ENCODE measurements at places on chromosomes 7 and 10.

DNA sequence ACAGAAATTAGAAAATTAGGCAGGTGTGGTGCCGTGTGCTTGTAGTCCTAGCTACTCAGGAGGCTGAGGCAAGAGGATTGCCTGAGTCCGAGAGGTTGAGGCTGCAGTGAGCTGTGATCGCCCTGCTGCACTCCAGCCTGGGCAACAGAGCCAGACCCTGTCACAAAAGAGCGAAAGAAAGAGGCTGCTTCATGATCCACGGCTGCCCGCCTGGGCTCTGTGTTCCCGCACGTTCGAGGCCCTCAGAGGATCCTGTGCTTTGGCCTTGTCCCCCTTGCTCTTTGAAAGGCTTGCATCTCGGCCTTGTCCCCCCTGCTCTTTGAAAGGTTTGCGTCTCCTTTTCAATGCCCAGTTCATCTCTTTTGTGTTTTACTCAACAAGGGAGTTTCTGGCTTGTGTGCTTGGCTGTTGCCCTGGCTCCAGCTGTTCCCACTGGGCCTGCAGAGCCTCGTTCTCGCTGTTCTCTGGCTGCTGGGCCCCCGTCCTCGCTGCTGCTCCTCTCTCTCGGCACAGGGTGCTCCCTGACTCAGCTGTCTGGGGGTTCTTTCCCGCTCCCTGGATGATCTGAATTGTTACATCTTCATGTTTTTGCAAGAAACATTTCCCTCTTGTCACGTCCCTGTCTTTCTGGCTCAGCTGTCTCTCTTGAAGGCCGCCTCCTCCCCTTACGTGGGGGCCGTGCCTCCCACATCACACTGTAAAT, 45.1 kb upstream of the INPP5A start:
- DNase-seq: no peak

- DNase-seq: peak; percentile 5
These were observed 84.7 kb downstream of the ARHGAP22 start for GRCh38 chr10:48520184-48520506.

- DNase-seq: no peak
These were observed 966.4 kb downstream of the GRM8 start for GRCh38 chr7:126286317-126286716.

DNA sequence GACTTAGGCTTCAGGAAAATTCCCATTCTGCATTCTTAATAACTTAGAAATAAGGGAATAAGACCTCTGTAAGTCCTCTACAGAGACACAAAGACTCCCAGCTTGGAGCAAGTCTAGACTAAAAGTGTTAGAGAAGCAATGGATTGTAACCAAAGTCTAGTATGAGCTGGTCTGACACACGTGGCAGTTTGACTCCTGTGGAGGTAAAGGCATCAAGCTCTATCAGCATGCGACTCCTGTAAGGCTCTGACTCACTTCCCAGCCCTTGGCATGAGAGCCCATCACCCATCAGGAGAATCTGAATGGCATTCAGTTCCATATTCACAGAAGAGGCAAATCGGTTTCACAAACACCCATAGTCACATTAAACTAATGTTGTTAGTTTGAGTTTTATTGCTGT, 4.4 kb upstream of the VSTM4 start:
- no peak for DNase-seq

DNA sequence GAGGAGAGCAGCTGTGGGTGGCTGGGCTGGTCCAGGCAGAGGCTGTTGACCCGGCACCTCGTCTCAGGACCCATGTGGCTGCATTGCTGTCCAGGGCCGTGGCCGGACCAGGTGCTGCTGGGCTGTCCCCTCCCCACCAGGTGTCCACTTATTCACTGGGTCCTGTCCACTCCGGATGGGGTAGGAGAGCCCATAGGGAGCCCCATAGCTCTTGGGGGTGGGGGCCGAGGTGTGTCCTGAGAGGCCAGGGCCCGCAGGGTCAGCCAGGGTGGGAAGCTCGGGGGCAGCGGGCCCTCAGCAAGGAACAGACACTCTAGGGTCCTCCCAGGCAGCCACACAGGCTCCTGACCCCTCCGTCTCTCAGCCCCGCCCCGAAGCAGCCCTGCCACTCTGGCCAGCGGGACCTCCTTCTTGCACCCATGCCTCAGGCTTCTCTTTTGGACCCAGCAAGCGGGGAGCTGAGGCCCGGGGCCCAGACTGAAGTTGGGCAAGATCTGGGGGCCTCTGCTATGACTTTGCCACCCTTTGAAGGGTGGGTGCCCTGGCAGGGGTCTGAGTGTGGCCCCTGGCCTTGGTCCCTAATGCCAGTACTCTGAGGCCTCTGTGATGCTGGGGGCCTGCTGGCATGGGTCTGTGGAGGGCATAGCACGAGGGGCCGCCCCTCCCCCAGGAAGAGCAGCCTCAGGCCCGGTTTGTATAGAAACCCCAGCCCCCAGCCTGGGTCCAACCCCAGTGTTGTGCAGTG, 86.4 kb downstream of the NKX6-2 start:
- no peak for DNase-seq

DNA sequence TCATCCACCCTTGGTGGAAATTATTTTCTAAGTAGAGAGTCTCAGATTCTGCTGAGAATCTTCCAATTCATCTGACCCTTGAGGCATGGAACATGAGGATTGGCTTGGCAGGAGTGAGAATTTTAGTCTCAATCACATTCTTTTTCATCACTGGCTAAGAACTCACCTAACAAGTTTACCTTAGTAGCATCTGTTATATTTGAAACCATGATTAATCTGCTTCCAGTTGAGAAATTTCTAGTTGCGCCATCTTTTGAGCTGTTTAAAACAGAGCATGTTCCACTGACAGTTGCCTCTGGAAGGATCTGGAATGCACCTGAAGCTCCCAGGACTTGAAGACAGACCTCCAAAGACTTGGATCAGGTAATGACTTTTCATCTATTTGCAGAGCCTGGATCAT, at the start of gene LIPK:
LIPK (plus strand) TSS at position 292 of the 400 bp plus-strand sequence. CDS start 18,295 bp downstream, outside the sequence.
- DNase-seq: no peak

GRCh38 chr7:116687801-116688201, 15.8 kb downstream of the MET start:
- no peak for DNase-seq

GRCh38 chr7:134729895-134730294, 49.5 kb upstream of the CALD1 start:
- DNase-seq: no peak

GRCh38 chr7:142626420-142627035, 122.7 kb upstream of the PRSS1 start:
- no peak for DNase-seq

GRCh38 chr10:131676800-131677421, 223.9 kb upstream of the PPP2R2D start:
- DNase-seq: no peak

- no peak for DNase-seq
These were observed 97.4 kb upstream of the BMPER start for GRCh38 chr7:33807779-33808482.

GRCh38 chr7:29017713-29018112, 59.6 kb upstream of the TRIL start:
- DNase-seq: no peak

GRCh38 chr10:13515467-13515866, 13.3 kb downstream of the BEND7 start:
- DNase-seq: no peak

GRCh38 chr10:105292236-105292635, 651.1 kb downstream of the SORCS3 start:
- no peak for DNase-seq

DNA sequence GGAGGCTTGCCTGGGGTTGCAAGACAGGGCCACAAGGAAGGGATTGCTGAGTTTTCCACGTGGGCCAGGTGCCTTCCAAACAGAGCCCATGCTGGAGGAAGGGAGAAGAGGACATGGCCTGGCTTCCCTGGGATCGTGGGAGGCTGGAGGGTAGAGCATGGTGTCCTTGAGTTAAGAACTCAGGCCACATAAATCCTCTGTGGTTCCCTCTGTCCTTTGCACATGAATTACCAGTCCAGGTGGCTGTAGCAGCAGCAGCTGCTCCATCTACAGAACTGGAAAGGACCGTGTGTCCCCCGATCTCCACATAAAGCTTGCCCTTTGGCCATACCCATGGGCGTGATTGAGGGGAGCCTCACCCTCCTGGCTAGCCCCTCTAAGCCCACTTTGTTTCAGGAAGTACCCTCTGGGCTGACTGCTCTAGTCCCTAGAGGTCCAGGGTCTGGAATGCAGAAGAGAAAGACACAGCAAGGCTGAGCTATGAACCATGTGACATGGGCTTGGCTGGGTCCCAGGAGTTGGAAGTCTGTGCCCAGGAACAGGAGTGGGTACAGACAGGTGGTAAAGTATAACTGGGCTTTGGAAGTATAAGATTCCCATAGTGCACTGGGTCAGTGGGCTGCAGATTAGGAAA, 84.9 kb downstream of the C10orf105 start:
- DNase-seq: peak; percentile 83

- no peak for DNase-seq
These were observed 40.0 kb downstream of the DPYSL4 start for GRCh38 chr10:132226586-132227405.

- no peak for DNase-seq
These were observed 21.8 kb upstream of the INPP5F start for GRCh38 chr10:119703903-119704508.

DNA sequence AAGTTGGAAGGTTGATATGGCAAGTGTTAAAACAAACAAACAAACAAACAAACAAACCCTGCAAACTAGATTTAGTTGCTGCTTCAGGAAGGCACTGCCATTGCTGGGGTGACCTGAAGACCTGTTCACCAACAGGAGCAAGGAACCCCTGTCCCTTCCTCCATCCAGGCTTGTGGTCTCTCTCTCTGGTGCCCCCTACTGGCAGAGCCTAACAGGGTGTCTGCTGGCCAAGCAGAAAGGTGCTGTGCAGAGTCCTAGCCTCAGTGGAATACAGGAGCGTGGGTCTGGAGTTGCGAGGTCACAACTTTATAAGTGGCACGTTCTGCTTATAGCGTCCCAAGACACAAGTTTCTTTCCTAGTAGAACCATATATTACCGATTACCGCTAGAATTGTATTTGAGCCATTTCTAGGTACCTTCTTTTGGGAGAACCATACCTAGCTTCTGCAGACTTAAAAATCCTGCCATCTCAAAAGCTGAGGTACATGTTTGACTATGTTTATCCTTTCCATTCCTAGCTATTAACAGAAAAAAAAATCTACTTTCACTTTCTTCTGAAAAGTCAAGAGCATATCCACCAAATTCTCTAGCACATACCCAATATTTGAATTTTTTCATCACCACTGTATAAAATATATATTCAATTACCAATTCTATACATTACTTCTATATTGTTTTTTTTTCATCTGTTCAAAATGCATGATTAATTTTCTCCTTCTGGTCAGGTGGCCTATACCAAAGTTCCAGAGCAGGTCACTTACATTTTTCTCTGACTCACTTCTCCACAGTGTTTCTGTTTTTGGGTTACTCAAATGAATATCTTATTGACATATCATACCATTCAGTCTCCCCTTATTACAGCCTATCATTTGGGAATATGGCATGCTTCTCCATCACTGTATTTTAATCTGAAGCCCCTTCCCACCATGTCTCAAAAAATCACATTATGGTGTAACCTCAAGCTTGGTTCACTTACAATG, 29.1 kb upstream of the CALD1 start:
- peak; percentile 52 for DNase-seq

DNA sequence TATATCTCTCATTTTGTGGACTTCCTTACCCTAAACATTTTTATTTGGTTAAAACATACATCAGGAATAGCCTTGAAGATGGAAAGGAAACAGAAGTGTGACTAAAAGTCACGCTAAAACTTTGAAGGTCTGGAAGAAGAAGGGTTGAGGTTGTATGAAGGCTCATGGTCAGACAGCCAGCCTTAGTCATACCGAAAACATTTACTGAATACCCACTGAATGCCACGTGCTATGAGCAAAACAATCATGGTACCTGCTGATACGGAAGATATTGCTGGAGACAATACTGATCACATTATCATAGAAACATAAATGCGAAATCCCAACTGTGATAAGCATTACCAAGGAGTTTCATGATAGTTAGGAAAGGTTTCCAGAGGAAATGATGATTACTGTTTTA, 64.0 kb downstream of the PDZD8 start:
- DNase-seq: no peak

- DNase-seq: no peak
These were observed 288.0 kb downstream of the GRID1 start for GRCh38 chr10:86078639-86079035.

DNA sequence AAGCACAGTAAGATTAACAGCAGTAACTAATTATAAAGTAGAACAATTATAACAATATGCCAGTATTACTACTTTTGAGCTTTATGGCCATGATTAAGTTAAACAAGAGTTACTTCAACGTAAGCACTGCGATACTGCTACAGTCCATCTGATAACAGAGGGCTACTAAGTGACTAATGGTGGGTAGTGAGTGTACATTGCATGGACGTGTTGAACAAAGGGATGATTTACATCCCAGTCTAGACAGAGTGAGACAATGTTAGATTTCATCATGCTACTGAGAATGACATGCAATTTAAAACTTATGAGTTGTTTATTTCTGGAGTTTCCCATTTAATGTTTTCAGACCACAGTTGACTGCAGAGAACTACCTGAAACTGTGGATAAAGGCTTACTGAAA, 45.6 kb downstream of the TPST1 start:
- no peak for DNase-seq

- DNase-seq: no peak
These were observed 73.8 kb downstream of the SHOC2 start for GRCh38 chr10:110993024-110993693.
